ENCODE measurements at places on chromosomes 3 and 15. TPM values are rescaled to one million over a fixed set of nuclear protein-coding genes. Genes with fewer than 3 reads are reported as not detected.

Gene ANKRD63
- total RNA-seq: not detected

Gene ISLR
- total RNA-seq: not detected

Gene DZIP1L
- total RNA-seq: not detected

Gene PLA2G4E
- not detected for total RNA-seq

Gene THRB
- total RNA-seq: not detected

Gene BMF
- total RNA-seq: 4.2 TPM

Gene FBXO45
- total RNA-seq: 18.2 TPM

Gene GOLGA6B
- total RNA-seq: not detected

Gene NTRK3
- total RNA-seq: not detected

Gene INTS14
- 48.1 TPM for total RNA-seq

Gene SPINK8
- not detected for total RNA-seq

Gene ERICH6
- total RNA-seq: not detected

Gene PLCH1
- total RNA-seq: 0.20 TPM

Gene SEMA3F
- total RNA-seq: 0.43 TPM

Gene PRICKLE2
- total RNA-seq: not detected

Gene CA12
- total RNA-seq: not detected

Gene IGF2BP2
- 0.52 TPM for total RNA-seq

Gene NAA50
- total RNA-seq: 118 TPM

Gene SPATA12
- total RNA-seq: not detected

Gene KNG1
- not detected for total RNA-seq

Gene IL1RAP
- total RNA-seq: 20.2 TPM

Gene KLF15
- total RNA-seq: 0.11 TPM

Gene LTK
- total RNA-seq: 0.83 TPM
